ENCODE measurements at places on chromosomes 12 and 14.
A peak's percentile ranks its signal among the peaks of the same experiment; 100 is the strongest.

DNA sequence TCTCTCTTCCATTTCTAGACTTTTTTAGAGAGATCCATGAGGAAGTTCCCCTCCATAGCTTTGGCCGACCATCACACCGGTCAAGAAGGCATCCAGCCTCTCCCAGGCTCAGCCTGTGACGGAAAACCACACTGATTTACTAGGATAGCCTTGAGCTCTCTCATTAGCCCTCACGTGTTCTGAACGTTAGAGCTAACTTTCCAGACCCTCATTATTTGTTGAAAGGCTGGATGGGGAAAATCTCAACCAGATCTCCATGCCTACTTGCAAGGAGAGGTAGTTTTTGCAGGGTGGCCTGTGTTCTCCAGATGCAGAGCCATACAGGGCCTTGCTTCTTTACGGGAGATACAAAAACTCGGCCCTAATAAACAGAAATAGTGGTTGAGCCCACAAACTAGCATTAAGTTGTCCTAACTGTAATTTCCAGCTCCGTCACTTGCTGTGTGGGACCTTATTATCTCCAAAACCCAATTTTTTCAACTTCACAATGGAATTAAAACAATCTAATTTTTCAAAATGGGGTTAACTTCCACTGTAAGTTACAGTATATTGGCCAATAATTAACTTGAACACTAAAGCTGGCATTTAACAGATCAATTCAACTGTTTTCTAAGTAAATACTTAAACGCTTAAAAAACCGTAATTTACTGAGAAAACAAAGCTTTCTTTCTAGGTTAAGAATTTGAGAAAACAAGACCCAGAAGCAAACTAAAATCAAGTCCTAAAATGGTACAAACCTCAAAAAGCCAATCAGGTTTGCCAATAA, 65.3 kb downstream of the KLHL28 start:
- DNase-seq, result no peak

- no peak for DNase-seq
These were observed 44.6 kb upstream of the PTGDR start for GRCh38 chr14:52222901-52223300.

- no peak for DNase-seq
These were observed 107.8 kb upstream of the GRIP1 start for GRCh38 chr12:66786531-66787308.

DNA sequence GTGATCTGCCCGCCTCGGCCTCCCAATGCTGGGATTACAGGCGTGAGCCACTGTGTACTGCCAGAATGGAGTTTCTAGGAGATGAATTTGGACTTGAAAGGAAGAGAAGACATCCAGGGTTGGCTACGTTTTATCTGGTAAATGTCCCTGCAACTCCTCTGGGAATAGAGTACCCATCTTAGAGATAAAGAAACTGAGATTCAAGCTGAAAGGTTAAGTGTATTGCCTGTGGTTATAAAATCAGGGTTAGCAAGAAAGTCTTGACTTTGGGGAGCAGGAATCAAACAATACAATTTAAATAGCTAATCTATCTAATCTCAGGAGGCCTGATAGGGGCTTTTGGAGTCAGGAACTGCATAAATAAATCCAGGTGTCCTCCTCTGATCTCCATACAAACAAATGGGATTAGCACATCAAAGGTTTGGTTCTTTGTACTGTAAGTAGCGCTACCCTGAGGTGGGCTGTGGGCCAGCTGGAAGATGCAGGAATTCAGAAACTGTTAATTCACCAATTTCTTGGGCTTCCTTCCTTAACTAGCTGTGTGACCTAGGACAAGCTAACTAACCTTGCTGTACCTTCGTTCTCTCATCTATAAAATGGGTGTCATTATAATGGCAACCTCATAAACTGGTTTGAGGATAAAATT, 45.1 kb downstream of the TBX3 start:
- DNase-seq, result no peak

GRCh38 chr12:2690348-2691005, 104.3 kb upstream of the FKBP4 start:
- DNase-seq, result no peak

DNA sequence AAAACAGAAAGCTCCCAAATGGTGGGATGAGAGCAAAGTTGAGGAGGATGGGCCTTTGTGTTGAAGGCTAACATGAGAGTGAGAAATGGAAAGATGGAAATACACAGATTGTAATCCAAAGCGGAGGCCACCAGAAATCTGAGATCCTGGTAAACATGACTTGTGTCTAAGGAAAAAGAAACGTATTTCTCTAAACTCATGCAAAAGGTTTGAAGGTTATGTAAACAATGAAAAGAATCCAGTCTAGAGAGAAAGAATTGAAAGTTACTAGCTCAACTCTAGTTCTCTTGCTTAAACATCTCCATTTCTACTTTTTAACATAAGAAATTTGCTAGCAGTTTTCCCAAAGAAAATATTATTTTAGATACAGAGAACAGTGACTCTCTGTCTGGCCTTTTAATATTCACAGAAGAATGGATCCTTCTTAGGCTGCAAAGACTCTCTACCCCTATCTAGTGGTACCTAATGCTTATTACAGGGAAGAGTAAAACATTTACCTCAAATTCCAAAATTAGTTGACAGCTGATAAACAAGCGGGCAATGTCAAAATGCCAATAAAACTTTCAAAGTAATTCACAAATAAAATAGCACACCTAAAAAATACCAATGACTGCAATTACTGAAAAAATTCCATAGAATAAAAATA, 75.8 kb upstream of the SOX5 start:
- no peak for DNase-seq

DNA sequence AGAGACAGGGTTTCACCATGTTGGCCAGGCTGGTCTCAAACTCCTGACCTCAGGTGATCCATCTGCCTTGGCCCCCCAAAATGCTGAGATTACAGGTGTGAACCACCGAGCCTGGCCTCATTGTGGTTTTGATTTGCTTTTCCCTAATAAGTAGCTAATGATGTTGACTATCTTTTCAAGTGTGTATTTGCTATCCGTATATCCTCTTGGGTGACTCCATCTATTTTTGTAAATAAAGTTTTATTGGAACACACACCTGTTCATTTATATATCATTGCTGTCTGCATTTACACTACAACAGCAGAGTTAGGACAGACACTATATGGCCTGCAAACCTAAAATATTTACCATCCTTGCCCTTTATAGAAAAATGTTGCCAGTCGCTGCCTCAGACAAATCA, 13.7 kb upstream of the HRK start:
- no peak for DNase-seq

GRCh38 chr12:29843036-29843435, 59.3 kb upstream of the TMTC1 start:
- DNase-seq, result no peak

DNA sequence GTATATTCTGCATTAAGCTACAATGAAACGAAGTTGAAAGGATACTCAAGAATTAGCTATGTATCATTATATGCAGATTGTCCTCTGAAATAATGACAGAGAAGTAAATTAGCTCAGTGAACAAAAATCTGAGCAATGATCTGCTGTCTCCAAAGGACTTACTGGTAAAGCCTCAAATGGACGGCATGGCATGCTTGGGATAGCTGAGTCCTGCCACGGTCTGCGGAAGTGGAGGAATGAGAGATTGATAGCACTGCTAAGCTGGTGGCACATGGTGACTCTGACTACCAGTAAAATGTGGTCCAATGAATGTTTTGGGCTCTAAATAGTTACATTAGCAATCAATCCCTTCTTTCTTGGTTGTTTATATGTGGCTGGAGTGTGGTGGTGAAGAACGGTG, 3.7 kb upstream of the DENND5B start:
- no peak for DNase-seq

GRCh38 chr12:120276734-120277133, 11.2 kb upstream of the PXN start:
- DNase-seq, result no peak

DNA sequence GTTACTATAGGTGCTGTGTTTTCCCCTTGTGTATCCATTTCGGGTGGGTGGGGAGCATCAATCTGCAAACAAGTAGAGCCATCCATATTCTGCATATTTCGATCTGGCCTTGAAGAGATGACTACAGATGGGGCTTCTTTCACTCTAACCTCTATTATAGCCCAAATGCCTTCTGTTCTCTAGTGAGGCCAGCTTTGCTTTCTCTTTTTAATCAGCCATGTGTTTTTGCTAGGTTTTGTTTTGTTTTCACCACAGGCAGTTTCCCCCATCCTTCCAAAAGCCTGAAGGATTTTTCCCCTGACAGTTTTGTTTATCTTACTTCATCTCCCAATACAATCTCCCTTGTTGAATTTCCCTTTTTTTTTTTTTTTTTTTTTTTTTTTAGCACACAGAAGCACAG, 224.1 kb downstream of the BTG1 start:
- DNase-seq, result no peak

DNA sequence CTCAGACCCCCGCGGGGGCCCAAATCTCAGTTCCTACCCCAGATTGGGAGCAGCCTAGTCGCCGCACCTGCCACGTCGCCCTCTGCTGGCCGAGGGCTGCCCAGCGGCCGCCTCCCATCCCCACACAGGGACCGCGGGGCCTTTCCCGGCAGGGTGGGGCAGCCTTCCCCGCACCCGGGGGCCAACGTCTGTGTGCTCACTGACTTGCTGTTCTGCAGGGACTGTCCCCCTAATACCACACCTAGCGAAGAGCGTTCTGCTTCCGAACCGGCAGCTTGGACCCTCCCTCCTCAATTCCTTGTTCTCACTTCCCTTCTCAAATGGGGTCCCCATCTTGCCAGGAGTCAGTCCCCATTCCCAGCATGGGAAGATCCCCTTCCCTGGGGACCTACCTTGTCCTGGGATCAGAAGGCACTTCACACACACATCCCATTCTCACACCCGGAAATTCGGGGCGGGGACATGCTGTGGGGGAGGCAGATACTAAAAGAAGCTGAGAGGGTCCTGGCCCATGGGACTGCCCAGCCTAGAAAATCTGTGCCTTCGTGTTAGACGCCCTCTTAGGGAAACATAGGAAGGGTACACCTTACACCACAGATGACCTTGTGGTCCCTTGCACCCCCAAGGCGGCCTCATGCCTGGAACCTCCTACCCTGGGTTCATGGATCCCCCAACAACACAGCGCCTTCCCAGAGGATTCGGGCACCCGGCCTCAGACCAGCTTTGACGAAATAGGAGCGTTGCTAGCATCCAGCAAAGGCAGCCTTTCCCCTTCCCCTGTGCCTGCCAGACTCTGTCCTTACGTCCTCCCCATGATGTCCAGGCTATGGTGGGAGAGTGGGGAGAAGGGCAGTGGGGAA, 16.4 kb downstream of the ACVRL1 start:
- DNase-seq, result peak; percentile 56

DNA sequence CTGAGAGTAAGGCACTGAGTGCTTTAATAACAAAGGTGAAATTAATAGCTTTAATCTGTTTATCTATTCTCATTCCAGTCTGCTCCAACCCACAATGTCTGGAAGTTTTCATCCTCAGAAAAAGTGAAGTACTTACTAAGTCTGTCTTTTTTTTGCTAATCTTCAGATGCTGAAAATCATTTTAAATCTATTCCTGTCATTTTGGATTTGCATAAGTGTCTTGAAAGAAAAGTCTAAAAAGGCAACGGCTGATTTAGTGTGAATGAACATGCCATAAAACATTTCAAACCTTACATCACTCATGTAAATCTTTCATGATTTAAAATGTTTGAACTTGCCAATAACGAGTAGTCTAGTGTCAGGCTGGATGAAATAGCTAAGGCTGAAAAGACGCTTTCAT, 685.6 kb downstream of the RPS29 start:
- no peak for DNase-seq

- DNase-seq, result no peak
These were observed 122.5 kb downstream of the PHLDA1 start for GRCh38 chr12:75908961-75909605.

DNA sequence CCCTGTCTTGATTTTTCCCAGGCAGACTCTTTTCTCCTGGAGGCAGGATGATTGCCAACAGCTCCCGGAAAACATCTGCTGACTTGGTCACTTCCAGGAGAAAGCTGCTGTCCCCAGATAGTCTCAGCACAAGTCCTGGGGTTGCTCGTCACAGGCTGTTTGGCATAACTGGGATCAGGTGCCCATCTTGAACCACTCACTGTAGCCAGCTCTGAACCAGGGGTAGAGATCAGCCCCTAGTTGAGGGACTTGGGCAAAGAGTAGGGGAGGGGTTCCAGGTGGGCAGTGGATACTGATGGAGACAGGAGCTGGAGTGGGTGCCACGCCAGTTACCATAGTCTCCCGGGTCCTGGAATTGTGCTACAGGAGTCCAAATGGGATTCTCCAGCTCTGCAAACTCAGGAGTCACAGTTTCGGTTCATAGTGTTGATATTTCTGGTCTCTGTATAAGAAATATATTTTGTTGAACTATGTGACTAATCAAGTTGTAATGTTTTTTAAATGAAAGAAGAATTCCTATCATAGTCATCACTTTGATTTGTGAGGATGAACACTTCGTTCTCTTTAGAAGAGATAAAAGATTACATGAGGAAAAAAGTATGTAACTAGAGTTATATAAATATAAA, 1154.5 kb downstream of the AACS start:
- no peak for DNase-seq

GRCh38 chr12:30701056-30701455, 5.4 kb upstream of the IPO8 start:
- no peak for DNase-seq

DNA sequence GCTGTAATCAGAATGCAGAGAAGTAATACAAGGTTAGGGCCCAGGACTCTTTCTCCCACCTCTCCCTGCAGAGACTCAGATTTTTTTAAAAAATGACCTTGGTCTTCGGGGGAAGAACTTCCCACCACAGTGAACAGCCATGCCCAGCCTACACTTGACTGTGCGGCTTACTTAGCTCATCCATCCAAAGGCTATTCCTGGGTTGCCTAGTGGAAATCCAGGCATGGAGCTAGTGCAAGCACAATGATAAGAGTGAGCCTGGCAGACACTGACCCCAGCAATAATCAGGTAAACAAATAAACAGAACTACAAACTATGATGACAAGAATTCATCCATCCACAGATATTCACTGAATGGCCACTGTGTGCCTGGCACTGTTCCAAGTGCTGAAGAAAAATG, 14.7 kb downstream of the SERPINA5 start:
- no peak for DNase-seq

DNA sequence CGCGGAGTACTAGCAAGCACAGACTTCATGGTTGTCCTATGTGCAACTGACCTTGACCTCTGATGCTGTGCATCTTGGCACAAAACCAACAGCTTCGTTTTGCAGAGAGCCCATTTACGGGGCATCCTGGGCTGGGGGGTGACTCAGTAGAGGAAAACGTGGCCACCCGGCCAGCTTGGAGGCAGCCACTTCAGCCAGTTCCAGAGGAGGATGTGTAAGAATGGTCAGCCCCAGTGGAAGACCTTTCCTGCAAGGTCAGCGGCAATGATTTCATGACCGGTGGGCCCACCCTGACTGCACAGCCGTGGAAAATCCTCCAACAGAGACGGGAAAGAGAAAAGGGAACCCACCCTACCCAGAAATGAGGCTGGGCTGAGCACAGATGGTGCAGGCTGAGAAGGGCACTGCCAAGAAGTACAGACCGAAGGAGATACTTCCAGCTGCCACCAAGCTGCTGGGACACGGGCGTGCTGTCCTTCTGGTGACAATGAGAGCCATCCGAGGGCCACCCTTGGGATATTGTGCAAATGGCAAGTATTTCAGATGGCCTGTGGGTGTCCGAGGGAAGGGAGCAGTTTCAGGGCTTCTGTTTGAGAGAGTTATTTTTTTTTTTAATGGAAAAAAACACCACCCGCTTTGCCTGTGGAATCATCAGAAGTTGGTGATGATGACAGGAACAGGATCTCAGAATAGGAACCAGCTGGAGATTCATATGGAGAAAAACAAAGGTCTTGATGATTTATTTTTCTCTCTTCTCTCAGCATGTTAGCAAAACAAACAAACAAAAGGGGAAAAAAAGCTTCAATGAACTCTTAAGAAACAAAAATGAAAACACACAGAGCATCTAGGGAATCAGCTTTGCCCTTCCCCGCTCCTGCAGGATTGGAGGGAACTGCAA, 120.2 kb upstream of the RFLNA start:
- DNase-seq, result no peak

GRCh38 chr12:107635139-107635538, 50.5 kb upstream of the PWP1 start:
- DNase-seq, result no peak
